ENCODE measurements at places on chromosomes 1 and 21. TPM values are rescaled to one million over a fixed set of nuclear protein-coding genes. Genes with fewer than 3 reads are reported as not detected.

DNA sequence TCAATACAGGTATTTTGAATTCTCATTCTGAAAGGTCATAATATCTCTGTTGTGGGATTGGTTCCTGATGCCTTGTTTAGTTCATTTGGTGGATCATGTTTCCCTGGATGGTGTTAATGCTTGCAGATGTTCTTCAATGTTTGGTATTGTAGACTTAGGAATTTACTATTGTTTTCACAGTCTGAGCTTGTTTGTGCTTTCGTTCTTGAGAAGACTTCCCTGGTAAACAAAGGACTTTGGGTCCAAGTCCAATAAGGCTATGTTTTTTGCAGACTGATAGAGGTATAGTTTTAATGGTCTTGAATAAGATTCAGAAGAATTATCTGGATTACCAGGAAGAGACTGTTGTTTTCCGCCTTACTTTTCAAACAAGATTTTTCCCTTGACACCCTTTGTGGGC is 1646.3 kb downstream of the AMY1C start:
- DNase-seq, result no peak

The RHBG gene
- total RNA-seq, result not detected

GRCh38 chr1:205772607-205773032 is 2.7 kb downstream of the RAB29 start:
- DNase-seq, result no peak

DNA sequence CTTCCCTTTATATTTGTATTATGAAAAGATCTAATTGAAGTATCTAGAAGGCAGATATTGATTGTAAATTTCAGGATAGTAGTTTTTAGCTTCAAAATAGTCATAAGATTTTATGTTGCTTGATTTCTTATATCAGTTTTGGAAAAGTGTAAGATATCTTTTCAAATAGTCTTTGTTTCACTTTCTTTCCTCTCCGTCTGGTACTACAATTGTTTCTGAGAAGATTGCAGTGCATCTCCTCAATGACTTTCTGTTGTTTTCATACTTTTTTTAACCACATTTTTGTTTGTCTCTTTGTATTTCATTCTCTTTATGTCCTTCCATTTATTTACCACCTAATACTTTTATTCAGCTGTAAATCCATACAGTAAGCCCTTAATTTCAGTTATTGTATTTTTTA is 964.6 kb upstream of the B3GALT2 start:
- DNase-seq, result no peak

DNA sequence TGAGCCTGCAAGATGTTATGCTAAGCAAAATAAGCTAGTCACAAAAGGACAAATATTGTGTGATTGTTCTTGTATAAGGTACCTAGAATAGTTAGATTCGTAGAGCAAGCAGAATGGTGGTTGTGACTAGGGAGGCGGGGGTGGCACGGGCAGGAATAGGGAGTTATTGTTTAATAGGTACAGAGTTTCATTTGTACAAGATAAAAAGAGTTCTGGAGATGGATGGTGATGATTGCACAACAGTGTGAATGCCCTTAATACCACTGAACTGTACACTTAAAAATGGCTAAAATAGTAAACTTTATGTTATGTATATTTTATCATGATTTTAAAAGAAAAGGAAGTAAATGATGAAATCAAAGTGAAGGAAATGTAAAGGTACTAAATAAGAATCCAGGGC is 20.6 kb downstream of the LRRC42 start:
- DNase-seq, result no peak

DNA sequence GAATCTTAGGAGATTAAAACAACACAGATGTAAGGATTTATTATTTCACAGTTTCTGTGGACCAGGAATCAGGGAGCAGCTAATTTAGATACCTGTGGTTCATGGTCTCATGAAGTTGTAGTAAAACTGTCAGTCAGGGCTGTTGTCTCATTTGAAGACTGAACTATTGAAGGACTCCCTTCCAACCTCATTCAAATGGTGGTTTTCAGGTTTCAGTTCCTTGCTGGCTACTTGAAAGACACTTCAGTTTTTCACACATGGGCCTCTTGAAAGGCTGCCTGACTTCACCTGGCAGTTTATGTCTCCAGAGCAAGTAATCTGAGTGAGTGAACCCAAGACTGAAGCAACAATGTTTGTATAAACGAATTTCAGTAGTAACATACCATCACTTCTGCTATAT is 915.9 kb downstream of the PLA2G4A start:
- DNase-seq, result no peak

GRCh38 chr1:925561-926421 is 2.1 kb downstream of the SAMD11 start:
- DNase-seq, result peak; percentile 76

GRCh38 chr21:46603228-46603627 is 1.7 kb downstream of the S100B start:
- DNase-seq, result no peak

All from Daoy (cell line).